ENCODE measurements at places on chromosomes 11 and 22. TPM values are rescaled to one million over a fixed set of nuclear protein-coding genes. Genes with fewer than 3 reads are reported as not detected.

DNA sequence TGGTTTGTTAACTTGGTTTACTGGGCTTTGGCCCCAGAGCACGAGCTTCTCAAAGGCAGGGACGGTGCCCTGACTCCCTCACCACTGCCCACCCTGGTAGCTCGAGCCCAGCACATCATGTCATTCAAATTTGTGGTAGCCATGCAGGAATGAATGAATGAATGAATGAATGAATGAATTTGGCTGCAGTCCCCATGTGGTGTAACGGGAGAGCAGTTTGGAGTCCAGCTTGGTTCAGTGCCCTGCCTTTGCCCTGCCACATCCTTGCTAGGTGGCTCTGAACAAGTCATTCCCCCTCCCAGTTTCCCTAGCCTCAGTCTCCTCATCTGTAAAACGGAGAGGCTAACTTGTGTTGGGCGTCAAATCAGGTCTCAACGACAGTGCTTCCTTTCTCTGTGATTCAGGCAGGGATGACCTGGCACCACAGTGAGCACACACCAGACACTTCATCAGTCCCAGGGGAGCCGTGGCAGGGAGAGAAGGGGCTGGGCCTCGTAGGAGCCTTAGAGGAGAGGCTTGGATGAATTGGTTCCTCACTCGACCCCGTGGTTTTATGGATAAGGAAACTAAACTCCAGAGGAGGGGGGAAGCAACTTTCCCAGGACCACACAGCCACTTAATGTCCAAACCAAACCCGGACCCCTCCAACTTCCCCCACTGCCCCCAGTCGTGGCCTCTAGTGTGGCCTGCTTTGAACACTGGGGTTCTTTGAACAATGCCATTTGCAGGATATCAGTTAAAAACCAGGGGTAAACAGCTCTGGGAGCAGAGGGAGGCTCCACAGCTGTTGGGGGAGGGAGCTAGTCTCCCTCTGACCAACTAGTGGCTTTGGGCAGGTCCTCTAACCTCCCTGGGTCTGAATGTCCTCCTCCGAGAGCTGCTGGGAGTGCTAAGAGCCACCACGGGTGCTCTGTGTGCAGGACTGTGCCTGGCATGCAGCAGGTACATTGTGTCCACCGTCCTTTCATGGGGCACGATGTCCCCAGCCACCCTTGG, 86.2 kb downstream of the CACNA1I start:
- DNase-seq = no peak

DNA sequence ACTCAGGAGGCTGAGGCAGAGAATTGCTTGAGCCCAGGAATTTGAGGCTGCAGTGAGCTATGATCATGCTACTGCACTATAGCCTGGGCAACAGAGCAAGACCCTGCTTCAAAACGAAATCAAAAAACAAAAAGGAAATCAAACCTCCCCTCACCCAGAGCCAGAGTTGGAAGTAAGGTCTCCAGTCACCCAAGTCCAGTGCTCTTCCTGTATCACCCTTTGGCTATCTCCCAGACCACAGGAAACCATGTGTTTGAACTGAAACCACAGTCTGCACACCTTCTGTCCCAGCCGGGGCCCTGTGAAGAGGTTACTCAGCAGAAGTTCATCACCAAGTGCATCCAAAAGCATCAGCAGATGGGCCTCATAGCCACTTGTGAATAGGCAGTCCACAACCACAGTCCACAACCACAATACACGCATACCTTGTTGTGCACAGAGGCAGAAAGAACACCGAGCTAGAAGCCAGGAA, 4.6 kb downstream of the MYH9 start:
- no peak for DNase-seq

- no peak for DNase-seq
Observed at GRCh38 chr11:39817241-39817640, 1642.2 kb downstream of the LRRC4C start.

GRCh38 chr11:118033443-118033842, 43.4 kb upstream of the TMPRSS4 start:
- DNase-seq = no peak

DNA sequence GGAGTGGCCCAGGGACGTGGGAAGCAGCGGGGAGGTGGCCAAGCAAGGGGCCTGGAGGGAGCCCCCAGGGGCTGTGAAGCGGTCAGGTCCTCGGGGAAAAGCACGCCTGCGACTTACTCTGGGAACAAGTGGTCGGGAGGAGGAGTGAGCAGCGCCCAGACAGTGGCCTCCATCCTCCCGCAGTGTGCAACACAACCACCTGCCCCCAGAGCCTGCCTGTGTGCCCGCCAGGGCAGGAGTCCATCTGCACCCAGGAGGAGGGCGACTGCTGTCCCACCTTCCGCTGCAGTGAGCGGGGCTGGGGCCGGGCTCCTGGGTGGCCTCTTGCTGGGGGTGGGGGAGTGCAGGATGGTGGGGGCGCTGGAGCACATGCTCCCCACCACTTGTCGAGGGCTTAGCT, 35.0 kb downstream of the MUC5B start:
- DNase-seq = no peak

DNA sequence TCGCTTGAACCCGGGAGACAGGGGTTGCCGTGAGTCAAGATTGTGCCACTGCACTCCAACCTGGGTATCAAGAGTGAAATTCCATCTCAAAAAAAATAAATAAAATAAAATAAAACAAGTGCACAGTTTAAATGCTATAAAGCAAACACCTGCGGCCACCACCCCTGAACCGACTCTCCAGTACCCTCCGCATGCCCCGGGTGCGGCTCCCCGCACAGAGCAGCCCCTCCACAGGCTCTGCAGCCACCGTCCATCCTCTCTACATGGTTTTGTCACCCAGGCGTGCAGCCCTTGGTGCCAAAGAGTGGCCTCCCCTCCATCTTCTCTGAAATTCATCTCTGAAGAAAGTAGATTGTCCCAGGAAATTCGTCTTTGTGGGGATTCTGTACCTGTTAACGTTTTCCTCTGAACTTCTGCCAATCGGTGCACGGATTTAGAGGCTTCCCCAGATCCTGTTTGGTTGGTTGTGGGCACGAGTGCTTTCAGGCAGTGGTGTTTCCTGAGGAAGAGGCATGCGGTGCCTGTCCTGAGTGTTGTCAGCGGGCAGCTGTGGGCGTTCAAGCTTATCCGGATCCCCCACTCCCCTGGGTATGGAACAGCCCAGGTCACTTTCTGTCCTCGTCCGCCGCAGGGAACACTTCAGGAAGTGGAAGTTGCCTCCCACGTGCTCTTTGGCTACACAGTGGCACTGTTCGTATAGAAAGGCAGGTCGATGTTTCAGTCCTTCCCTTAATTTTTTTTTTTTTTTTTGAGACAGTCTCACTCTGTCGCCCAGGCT, 4.1 kb downstream of the MIOX start:
- DNase-seq = no peak

TMEM121B gene
- total RNA-seq = 0.17 TPM

APOL2 gene
- total RNA-seq = 35.7 TPM

KCNC1 gene
- total RNA-seq = not detected

LRRC74B gene
- total RNA-seq = not detected
